Fibroblast of pulmonary artery (primary cell): ENCODE measurements at places on chromosomes 5 and 9.

DNA sequence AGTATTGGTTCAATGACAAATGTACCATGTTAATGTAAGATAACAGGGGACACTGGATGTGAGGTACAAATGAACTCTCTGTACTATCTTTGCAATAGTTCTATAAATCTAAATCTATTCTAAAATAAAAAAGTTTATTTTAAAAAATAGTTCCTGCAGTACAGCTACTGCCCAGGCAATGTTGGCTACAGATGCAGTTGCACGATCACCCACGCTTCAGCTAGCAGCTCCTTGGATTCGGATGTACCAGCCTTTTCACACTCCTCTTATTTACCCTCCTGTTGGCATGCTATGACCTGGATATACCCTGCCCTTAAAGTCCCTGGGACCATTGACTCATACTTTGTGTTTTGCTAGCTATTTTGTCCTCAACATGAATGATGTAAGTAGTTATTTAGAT, 185.4 kb upstream of the SMARCA2 start:
- DNase-seq: no peak

- DNase-seq: no peak
These were observed 13.7 kb upstream of the ROR2 start for GRCh38 chr9:91963711-91964240.

DNA sequence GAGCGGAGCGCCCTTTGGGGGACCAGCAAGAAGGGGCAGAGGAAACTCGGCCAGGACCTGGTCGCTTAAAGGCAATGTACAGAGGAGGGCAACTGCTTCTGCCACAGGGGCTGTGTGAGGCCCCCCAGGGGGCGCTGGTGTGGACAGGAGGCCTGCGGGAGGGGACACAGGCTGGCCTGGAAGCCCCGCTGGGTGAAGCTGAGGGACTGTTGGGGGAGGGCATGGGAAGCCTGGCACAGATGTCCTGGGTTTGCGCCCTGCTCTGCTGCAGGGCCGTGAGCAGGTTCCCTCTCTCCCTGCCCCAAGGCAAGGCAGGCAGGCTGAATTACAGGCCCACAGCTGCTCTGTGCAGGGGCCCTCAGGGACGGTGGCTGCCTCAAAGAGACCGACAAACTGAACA, 5.4 kb downstream of the MED22 start:
- DNase-seq: no peak

GRCh38 chr5:6750142-6750840, 37.1 kb downstream of the TENT4A start:
- DNase-seq: no peak

DNA sequence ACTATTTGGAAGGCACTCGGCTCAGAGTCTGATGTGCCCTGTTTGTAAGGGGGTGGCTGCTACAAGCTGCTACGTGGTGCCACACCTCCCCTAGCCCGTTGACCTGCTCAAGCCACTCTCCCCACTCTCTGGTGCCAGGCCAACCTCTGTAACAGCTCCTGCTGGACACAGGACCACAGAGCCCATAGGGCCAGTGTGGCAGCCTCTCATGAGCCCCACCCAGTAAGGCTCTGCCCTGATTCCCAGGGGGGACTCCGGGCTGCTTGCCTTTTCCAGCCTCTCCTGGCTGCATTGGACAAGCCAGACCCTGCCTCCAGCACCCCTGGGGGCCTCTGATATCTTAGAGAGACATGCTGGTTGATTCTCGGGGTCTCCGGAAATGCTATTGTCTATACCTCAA, 53.3 kb upstream of the ANGPTL2 start:
- DNase-seq: no peak

- no peak for DNase-seq
These were observed 16.8 kb downstream of the ANXA1 start for GRCh38 chr9:73168298-73168934.

GRCh38 chr5:130092991-130093390, 188.7 kb downstream of the CHSY3 start:
- no peak for DNase-seq

GRCh38 chr5:142769251-142769792, 855 bp upstream of the ARHGAP26 start:
- DNase-seq: no peak

DNA sequence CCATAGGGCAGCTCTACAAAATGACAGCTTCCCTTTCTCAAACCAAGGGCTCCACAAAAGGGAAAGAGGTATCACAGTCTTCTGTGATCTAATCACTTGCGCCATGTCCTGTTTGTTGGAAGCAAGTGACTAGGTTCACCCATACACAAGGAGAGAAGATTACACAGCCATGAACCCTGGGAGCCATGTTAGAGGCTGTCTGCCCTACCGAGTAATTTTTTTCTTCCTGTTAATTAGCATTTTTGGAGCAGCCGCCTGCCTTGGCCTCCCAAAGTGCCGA, 33.2 kb upstream of the GOLPH3 start:
- DNase-seq: no peak

GRCh38 chr9:34341659-34342295, 12.4 kb downstream of the NUDT2 start:
- DNase-seq: no peak

GRCh38 chr5:32506201-32506661, 61.7 kb upstream of the ZFR start:
- DNase-seq: peak; percentile 41

- DNase-seq: no peak
These were observed 114.4 kb upstream of the FBXL7 start for GRCh38 chr5:15385553-15385952.

DNA sequence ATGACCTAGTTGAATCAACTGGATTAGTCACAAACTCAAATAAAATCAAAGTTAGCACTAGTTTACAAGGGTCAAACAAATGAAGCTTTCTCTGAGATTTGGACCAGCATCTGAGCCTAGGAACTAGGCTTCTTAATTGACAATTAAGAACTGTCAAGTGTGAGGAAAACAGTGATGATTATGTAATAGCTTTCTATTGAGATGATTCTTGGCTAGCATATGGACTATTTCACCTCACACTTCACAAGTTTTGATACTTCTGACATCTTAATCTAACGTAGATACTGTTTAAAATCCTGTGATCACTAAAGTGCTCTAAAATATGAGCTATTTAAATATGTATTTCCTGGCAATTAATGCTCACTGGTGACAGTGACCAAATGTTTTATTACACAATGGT, 542.9 kb downstream of the EFNA5 start:
- no peak for DNase-seq

- DNase-seq: no peak
These were observed 4.2 kb downstream of the LCN1 start for GRCh38 chr9:135525241-135526088.

DNA sequence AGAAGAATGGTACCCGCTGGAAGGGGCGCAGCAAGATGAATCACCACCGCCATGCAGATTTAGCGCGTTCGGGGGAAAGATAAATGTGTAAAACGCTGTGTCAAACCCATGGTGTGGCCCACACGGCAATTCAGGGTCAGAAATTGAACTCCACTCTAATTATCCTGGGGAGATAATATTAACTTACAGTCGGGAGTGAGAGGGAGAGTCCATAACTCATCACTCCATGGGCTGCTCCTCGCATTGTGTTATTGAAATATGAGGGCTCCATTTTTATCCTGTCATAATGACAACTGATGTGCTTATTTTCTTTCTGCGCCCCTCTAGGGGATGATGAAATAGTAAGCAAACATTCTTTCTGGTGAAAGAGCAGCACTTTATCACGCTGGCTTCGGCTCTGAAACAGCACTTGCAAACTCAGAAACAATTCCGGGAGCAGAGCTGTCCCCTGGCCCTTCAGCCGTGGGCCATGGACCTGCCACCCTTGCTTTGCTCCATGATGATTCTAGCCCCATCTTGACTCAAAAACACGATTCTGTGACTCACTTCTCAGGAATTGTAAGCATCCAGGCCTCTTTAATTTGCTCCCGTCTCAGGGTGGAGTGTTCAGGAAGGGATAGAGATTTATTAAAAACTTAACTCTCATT, 431.6 kb downstream of the IRX1 start:
- DNase-seq: peak; percentile 22

GRCh38 chr9:19199012-19199411, 31.5 kb upstream of the DENND4C start:
- DNase-seq: no peak

DNA sequence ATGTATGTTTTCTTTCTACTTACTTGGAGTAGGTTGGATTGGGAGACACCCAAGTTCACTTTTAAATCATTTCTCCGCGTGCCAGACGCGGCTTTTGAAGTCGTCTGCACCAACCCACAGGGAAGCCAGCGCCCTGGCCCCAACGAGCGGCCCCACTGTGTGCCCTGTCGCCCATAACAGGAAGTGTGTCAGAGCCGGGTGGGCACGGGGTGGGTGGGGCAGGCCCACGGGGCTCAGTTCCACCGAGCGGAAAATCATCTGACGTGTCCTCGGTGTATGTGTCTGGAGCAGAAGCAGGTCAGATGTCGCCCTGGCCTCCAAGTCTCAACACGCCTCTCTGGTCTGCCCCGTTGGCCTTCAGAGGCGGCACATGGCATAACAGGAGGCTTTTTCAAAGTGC, 22.7 kb upstream of the SMIM23 start:
- no peak for DNase-seq

GRCh38 chr9:137174722-137175293, 3.0 kb upstream of the TMEM210 start:
- no peak for DNase-seq

DNA sequence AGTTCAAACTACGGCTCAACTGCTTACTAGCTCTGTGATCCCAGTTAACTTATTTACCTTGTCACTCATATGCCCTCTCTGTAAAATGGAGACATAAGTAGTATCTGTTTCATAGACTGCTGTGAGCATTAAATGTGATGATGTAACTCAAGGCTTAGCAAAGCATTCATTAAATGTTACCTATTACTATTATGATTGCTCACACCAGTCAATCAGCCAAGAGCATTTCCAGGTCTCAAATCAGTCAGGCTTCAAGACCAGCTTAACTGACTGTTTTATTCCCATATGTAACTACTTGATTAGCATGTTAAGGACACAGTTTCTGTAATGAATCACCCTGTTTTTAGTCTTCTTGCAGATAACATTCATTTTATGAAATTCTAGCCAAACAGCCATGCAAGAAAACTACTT, 413.3 kb downstream of the MLLT3 start:
- no peak for DNase-seq

- DNase-seq: no peak
These were observed 5.1 kb downstream of the CCDC180 start for GRCh38 chr9:97312556-97312955.

GRCh38 chr5:97874491-97874890, 691.4 kb upstream of the RIOK2 start:
- DNase-seq: no peak

- DNase-seq: no peak
These were observed 23.4 kb downstream of the LAMC3 start for GRCh38 chr9:131032384-131032783.

DNA sequence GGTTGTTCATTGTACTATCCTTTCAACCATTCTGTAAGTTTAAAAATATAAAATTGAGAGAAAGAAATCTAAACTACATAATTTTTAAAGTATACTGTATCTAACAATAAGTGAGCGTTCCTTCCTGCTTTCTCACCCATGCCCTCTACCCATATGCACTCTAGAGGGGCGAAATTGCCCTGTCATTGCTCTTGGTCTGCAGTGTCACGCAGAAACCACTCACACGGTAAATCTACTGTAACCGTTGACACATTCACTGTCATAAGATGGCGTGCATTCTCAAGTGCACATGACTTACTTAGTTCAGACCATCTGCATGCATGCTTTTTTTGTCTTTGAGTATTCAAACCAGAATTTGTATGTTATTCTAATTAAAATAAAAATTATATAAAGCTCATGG, 55.7 kb upstream of the NIPBL start:
- DNase-seq: no peak

GRCh38 chr9:90044263-90044662, 439.5 kb downstream of the GADD45G start:
- DNase-seq: no peak

- no peak for DNase-seq
These were observed 158.1 kb downstream of the CETN3 start for GRCh38 chr5:90251447-90251846.

DNA sequence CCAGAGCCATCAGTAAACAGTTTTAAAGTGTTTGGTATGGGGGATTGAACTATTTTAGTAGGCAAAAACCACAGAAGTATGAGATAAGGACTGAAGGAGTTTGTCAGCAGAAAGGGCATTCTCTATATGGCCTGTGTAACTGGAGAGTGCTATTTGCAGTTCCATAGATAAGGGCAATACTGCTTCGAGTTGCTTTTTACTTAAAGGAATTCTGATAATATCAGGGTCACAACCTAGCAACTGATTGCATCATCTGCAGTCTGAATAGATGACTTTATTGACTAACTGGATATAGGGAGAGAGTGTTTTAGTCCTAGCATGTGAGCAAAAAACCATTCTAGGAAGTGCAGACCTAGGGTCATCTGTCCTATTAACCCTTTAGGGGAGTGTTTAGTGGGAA, 645.2 kb upstream of the PTPRD start:
- DNase-seq: no peak

DNA sequence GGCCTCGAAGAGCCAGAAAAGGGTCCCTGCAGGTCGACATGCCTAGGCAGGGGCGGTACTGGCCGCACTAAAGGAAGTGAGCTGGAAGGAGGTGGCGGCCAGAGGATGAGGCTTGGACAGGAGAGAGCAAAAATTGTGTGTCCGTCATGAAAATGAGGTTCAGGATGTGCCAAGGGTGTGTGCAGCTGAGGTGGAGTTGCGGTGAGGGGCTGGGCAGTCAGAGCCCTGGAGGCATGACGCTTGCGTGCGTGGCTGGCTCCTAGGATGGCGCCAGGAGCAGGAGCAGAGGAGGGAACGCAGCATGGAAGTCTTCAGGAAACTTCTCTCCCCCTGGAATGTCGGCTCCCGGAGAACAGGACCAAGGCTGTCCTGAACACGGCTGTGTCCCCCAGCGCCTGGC, 5.5 kb upstream of the PDLIM7 start:
- DNase-seq: no peak

DNA sequence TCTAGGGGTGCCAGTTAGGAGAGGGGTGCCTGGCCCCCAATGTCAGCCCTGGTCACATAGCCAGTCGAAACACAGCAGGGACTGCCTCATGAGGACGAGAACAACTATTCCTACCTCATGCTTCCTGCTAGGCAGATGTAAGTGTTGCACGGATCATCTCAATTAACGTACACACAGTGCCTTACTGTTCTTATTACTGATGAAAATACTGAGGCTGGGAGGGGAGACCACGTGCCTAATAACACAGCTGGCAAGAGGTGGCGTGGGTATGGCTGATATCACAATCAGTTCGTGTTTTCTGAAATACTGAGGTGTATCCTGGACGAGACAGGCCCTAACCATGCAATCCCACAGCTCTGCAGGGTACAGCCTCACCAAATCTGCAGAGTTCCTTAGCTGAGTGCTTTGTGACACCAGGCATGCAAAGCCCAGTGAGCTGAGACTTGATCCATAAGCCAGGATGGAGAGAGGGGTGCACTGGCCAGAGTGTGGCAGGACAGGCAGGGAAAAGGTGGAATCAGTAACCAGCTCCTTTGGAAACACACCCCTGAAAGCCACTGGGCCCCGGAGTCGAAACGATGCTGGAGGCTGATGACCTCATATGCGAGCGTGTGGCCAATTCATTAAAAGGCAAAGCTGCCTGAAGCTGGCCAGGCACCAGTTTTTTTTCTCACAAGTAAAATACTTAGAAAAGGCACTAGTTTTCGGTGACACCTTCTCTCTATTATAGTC, 63.9 kb downstream of the PRRT1B start:
- peak; percentile 48 for DNase-seq

GRCh38 chr5:169204788-169205400, 96.0 kb downstream of the SLIT3 start:
- no peak for DNase-seq

- no peak for DNase-seq
These were observed 10.0 kb downstream of the CTNNA1 start for GRCh38 chr5:138763037-138763778.

GRCh38 chr5:90386099-90386710, 23.4 kb downstream of the CETN3 start:
- DNase-seq: peak; percentile 53

- DNase-seq: no peak
These were observed 71.5 kb upstream of the RPS23 start for GRCh38 chr5:82349652-82350051.
